ENCODE measurements at places on chromosomes 16 and 17. TPM values are rescaled to one million over a fixed set of nuclear protein-coding genes. Genes with fewer than 3 reads are reported as not detected.

The HNF1B gene
- 17.4 TPM for total RNA-seq

The DLX3 gene
- 0.08 TPM for total RNA-seq

The IRX3 gene
- total RNA-seq, result 6.9 TPM

The KRTAP2-2 gene
- not detected for total RNA-seq

The HID1 gene
- total RNA-seq, result 22.7 TPM
